ENCODE measurements at places on chromosomes 3 and 15.

DNA sequence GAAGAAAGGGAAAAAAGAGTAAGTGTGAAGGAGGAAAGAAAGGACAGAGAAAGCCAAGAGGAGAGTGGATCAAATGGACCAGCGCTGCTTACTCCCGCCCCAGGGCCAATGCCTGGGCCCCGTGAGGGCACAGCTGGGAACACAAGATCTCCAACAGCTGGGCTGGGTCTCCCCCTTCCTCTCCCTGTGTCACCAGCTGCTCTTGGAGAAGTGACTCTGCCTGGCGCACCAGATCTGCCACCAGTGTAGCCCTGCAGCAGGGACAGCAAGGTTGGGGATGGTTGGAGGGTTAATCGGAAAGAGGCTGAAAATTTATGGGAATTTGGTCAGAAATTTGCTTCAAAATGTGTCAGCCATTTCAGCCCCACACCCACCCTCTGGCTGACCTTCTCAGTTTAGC, 8.4 kb downstream of the CDAN1 start:
- DNase-seq = no peak

DNA sequence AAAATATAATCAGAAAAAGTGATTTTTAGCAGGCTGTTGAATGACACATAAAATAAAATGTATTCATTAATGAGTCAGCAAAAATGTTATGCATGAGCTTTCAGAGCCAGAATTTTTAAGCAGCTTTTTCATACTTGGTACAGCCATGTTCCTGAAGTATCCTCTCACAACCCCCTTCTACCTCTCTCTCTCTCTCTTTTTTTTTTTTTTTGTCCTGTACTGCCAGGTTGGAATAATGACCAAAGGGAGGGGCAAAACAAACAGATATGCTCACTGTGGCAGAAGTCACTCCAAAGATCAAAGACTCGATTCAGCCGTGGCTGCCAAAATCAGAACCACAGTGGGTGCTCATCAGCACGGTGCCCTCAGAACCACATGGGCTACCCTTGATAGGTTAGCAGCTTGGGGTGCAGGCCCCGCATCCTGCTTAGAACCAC, 383.0 kb downstream of the ZBTB20 start:
- DNase-seq = no peak

DNA sequence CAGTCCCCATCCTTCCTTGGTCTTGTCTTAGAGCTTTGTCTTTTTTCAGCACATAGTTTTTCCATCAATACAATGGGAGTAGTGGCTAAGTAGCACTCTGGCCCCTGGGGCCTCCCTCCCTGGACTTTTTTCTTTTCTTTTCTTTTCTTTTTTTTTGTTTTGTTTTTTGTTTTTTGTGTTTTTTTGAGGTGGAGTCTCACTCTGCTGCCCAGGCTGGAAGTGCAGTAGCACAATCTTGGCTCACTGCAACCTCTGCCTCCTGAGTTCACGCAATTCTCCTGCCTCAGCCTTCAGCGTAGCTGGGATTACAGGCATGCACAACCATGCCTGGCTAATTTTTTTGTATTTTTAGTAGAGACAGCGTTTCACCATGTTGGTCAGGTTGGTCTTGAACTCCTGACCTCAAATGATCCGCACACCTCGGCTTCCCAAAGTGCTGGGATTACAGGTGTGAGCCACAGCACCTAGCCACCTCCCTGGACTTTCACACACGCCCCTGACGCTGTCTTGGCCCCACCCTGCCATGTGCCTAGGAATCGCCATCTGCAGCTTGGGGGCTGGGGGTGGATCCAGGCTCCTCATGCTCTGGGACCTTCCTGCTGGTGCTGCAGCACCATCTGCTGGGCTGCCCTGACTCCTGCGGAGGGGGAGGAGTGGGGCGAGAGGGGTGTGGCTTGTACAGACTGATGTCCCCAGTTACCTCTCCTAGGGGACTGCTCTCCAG, 2.8 kb downstream of the C15orf39 start:
- DNase-seq = peak; percentile 80

DNA sequence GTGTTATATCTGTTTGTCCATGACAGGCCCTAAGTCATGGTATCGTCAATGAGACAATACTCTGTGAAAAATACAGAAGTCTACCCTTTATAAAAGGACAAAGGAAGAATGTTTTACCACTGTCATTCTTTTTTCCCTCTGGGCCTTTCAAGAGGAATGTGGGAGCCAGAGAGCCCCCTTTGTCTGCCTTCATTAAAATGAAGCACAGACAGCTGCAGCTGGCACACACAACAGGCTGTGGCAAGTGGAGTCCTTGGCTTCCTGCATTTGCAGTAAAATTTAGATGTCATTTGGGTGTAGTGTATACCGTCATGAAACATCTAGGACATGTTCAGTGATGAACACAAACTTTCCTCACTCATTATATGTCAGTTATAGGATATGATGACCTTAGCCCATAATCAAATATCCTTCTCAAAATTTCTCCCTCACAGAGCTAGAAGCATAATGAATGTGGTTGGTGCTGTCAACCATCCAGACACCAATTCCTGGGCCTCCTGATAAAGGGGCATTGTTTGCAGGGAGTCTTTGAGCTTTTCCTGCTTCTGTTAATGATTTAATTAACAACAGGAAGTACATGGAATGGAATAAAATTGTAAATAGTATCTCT, 76.4 kb downstream of the DHX36 start:
- no peak for DNase-seq

DNA sequence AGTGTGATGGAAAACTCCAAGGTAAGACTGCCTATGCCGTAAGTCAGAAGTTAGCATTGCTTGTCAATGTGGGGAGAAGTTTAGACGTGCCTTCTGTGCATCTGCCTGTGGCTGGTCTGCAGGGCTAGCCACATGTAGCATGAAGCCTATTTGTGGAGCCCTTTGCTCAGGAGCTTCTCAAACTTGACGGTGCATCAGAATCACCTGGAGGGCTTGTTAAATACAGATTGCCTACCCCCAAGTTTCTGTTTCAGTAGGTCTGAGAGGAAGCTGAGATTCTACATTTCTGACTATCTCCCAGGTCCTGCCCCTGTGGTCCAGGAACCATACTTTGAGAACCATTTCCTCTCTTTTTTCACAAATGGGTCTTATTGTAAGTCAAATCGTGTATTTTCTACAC, 292.1 kb upstream of the TPM1 start:
- DNase-seq = no peak

GRCh38 chr3:160012108-160012507, 23.5 kb downstream of the IL12A start:
- no peak for DNase-seq

GRCh38 chr3:64392001-64392400, 166.7 kb upstream of the PRICKLE2 start:
- DNase-seq = no peak

DNA sequence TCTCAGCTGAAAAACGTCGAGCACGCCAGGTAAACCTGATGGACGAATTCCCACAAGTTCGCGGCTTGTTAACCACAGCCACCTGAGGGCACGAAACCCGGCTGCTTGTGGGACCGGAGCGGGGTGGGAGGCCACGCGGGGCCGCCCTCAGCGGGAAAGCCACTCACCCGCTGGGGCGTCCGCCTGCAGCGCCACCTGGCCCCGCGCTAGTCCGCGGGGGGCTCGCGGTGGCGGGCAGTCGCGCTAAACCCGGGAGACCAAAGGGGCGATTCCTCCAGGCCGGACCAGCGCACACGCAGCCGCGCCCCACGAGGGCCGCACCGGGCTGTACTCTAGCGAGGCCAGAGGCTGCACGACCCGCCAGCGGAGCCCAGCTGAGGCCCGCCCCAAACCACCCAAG, 15.7 kb upstream of the CFAP161 start:
- no peak for DNase-seq

GRCh38 chr3:195169011-195169649, 101.8 kb downstream of the XXYLT1 start:
- DNase-seq = no peak

- no peak for DNase-seq
These were observed 22.7 kb downstream of the CD80 start for GRCh38 chr3:119536757-119537156.

- no peak for DNase-seq
These were observed 32.1 kb downstream of the BUB1B start for GRCh38 chr15:40192942-40193341.

DNA sequence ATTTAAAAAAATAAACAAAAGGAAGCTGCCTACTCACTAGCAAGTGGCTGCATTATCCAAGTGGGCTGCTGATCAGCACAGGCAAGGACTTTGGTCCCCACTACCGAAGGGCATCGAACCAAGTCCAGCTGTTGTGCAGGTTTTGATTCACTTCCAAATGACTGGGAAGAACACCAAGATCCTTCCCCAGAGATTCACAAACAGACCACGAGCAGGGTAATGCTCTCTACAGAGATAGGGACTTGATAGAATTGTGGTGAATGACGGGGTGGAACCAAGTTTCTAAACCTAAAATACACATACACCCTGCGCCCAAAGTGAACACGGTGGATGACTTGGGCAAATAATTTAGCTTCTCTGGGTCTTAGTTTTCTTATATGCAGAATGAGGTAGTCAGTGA, 203.7 kb upstream of the ICE2 start:
- no peak for DNase-seq

DNA sequence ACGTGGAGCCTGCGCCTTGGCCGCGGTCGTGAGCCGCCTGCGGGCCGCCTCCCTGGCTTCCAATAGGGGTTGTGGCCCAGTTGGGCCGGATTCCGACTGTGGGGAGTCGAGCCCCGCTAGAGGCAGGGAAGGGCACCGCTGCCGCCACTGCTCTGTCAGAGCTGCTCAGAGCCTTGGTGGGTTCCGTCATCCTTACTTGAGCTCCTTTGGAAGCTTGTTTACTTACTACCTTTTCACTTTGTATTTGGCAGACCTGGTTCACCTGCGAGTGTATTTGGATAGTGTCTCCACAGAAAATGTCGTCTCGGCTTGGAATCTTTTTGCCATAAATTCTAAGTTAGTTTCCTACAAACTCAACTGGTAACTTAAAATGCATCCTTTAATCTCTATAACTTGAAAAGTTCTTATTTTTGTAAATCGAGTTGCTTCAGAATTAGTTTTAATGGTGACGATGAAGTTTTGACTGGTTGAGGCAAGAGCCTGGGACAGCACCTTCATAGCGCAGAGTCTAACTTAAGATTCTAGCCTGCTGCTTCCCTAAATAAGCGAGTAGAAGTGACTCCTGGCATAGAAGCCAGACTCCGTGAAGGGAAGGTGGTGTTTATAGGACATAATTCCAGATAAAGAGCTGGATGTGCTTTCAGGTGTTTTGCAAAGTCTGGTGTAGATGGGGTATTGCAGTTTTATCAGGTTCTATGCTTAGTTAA, 800 bp downstream of the DAG1 start:
- DNase-seq = no peak

DNA sequence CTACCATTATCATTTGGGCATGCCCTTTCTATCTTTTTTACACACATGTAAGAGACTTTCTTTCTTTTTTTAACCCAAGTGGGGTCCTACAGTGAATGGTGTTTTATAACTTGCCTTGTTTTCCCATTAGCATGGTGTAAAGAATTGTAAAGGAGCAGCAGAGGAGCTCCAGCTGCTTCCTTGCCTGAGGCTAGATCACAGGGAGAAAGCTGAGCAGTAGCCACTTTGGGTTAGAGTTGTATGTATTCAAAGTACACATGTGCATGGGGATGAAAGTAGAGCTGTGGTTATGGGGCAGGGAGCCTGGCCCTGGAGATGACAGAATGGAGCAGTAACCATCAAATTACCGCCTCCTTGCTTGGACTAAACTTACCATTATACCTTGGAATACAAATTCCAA, 231.1 kb upstream of the PDZRN3 start:
- DNase-seq = no peak

DNA sequence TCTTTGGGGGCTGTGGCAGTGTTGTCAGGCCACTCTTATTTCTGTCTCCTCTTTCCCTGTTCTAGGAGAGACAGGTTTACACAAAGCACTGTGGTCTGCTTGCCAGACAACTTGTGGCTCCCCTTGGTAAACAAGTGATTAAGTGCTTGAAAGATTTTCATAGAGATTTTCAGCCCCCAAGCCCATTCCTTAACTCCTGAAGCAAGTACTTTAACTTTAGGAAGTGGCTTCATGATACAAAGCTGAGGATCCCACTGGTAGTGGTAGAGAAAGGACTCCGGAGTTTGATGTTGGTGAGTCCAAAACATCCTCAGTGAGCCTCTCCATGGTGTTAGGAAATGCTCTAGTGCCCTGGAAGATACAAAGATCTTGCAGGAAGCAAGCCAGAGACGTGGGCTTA, 12.0 kb downstream of the ZBTB38 start:
- DNase-seq = no peak

- DNase-seq = no peak
These were observed 3.6 kb upstream of the GK5 start for GRCh38 chr3:142228964-142229363.

DNA sequence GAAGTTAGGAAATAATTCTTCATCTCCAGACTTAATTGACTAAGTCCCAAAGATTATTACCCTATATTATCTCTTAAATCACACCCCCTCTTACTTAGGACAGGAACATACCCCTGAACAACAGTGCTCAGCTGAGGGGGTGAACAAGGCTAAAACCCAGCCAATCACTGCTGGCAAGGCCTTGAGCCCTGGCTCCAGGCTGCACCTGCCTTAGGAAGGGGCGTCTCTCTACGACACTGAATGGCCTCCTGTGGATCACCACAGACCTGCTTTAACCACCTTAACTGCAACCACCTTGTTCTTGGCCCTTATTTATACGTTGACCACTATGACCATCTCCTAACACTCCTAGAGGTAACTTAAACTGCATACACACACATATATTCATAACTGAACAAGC, 267.4 kb upstream of the THBS1 start:
- DNase-seq = no peak

DNA sequence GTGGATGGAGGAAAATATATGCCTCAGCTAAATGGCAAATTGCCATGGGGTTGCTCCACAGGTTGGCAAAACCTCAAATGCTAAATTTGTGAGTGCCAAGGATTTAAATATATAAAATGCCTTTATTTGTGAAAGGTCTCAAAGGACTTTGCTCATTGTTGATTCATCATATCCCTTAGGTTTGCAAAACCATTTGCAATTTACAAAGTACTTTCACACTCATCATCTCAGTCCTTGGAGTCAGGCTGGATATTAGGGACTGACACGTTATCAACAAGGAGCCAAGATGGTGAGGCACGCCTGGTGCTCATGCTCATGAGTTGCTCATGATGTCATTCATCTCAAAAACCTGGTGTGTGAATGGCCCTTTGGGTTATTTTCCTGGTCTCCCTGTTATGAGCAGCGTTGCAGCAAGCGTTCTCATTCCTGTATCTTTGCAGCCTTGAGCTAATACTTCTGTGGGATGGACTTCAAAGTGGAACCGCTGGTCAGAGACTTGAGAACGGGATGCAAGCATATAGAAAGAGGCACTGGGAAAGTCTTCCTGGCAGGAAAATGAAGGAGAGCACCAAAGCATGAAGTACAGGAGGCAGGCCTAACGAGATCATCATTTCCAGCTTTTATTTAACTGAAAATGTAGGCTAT, 66.0 kb downstream of the MYO1E start:
- DNase-seq = no peak

DNA sequence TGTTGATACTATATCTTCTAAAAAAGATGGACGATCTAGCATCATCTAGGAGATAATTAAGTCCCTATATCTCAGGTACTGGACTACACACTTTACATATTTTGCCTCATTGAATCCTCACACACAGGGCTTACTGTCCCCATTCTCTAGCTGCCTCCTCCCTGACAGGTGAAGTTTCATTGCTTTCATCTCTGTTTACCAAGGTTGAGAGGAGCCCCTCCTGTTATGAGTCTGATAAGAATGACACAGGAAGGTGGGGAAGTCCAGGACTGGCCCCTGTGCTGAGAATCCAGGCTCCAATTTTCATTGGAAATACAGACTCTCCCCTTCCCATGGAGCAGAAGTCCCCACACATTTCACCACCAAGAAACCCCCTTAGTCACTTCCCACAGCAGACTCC, 105.2 kb downstream of the XXYLT1 start:
- DNase-seq = no peak

Data from activated effector memory CD4-positive, alpha-beta T cell treated with Interleukin-2 at 50 U/mL for 16 hours (primary cell).